Fibroblast of lung (primary cell): ENCODE measurements at places on chromosomes 11 and 22.

- DNase-seq: no peak
- no peak overlapping the region for H3K27ac ChIP-seq
- H3K4me3 ChIP-seq: no peak overlapping the region
- no peaks in the 10 kb centered on the region for H3K27me3 ChIP-seq
- H3K36me3 ChIP-seq: no peaks in the 10 kb centered on the region
These were observed 698.6 kb upstream of the ARHGAP42 start for GRCh38 chr11:99988471-99988837.

DNA sequence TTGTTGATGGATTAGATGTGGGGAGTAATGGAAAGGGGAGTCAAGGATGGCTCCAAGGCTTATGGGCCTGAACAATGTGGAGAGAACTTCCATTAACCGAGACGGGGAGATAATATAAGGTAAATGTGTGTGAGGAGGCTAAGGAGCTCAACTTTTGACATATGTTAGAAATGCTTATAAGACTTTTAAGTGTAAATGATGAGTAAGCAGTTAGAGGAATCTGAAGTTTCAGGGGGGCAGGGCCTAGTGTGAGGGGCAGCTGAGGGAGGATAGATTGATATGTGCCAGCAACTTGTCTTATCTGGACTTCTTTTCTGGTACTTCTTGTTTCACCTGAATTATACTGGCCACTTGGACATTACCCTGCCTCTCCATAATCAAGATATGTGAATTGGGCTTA, 29.9 kb downstream of the ANKRD42 start:
- DNase-seq: no peak
- H3K36me3 ChIP-seq: no peaks in the 10 kb centered on the region
- no peak overlapping the region for H3K4me3 ChIP-seq

- H3K36me3 ChIP-seq: no peaks in the 10 kb centered on the region
- no peak overlapping the region for H3K4me3 ChIP-seq
- no peak for DNase-seq
- H3K27me3 ChIP-seq: no peaks in the 10 kb centered on the region
These were observed 3.4 kb downstream of the CADM1 start for GRCh38 chr11:115500547-115501501.

DNA sequence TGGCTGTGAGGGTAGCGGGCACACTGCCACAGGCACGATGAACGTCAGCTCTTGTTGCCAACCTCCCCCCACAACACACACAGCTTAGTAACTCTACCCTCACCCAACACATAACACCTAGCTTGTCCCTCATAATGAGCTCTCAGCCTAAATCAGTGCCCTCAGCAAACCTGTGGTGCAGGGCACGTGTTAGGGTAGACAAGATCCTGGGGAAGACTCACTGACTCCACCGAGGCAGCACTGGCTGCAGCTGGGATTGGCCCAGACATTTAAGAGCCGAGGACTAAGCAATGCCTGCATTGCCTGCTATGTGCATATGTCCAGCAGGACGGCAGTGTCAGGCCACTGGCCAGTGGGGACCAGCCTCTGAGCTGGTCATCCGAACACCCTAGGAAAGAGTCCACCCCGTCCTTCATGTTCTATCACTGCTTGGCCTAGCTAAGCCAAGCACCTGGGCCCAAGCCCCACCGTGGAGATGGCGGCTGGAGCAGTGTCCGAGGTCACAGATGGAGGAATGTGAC, 32.9 kb upstream of the TRIM29 start:
- DNase-seq: no peak
- no peak overlapping the region for H3K4me3 ChIP-seq
- no peaks in the 10 kb centered on the region for H3K36me3 ChIP-seq
- H3K27me3 ChIP-seq: peaks cover 51% of the 10 kb centered on the region
- no peak overlapping the region for H3K27ac ChIP-seq

GRCh38 chr11:58742140-58742539, 10.4 kb upstream of the GLYAT start:
- no peaks in the 10 kb centered on the region for H3K27me3 ChIP-seq
- H3K36me3 ChIP-seq: no peaks in the 10 kb centered on the region
- no peak overlapping the region for H3K27ac ChIP-seq
- no peak for DNase-seq
- no peak overlapping the region for H3K4me3 ChIP-seq
- H3K4me1 ChIP-seq: no peaks in the 10 kb centered on the region

GRCh38 chr22:35299217-35299672, 449 bp upstream of the TOM1 start:
- H3K36me3 ChIP-seq: peaks cover 2% of the 10 kb centered on the region
- H3K4me1 ChIP-seq: peaks cover 4% of the 10 kb centered on the region
- peak overlapping the region; percentile 85 for H3K4me3 ChIP-seq
- peak; percentile 20 for DNase-seq

DNA sequence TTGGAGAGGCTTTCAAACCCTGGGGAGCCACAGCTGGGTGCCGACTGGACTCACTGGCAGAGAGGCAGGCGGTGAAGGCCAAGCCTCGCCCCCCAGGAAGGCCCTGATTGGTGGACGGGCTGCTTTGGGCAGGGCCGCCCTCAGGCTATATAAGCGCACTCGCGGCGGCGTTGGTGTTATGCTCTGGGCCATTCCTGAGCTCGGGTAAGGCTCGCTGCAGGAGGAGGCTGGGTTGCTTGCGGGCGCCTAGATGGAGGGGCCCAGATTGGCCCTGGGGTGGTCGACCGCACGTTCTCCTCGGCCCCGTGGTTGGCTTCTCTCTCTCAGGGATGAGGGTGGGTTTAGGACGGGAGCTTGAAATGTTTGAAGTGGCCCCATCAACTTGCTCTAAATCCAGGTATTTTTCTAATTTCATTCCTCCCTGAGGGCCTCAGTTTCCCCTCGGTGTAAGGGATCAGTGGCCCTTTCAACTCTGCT, at the start of gene SPDYC:
SPDYC (plus strand) TSS at position 176 of the 477 bp plus-strand sequence. CDS start 1,125 bp downstream, outside the sequence.
- no peak within 1 kb of the TSS for H3K4me3 ChIP-seq
- H3K27me3 ChIP-seq: no peaks in the 10 kb centered on the region
- no peaks in the 10 kb centered on the region for H3K36me3 ChIP-seq
- H3K4me1 ChIP-seq: peaks cover 3% of the 10 kb centered on the region
- peak within 1 kb of the TSS; percentile 8 for H3K27ac ChIP-seq
- no peak for DNase-seq

DNA sequence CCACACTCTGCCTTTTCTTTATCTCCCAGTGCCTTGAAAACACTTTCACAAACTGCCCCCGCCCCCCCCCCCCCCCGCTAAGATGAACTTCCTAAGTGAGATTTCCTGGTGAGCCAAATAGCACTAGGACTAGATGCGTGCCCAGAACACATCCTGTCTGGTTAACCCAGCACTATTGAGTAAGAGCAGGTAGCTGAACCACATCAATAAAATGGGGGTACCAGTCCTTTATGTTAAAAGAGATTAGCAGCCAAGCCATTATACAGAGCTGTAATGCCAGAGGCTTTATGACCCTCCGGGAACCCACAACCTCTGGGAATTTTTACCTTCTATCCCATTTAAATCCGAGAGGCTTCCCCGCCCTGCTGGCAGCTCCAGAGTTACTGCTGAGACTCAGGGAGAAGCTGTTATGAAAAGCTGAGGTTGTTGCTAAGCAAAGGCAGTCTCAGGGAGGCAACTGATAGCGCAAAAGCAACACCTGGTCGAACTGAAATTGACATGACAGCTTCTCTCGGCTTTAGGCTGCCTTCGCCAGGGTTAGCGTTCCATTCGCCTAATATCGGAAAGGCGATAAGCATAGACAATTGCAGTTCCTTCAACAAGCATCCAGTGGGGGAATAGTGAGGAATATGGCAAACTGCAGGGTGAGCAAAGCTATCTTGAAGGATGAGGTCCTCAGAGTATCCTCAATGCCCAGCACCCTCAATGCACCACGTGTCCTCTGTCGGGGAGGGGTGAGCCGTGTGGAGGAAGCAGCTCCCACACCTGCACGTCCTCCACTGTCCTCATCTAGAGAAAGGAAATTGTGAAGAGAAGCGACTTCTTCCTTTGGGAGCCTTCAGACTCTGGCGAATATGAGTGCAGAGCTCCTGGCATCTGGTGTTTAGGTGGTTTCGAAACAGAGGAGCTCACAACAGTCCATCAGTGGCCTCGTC, 977.0 kb downstream of the NTM start:
- H3K27me3 ChIP-seq: no peaks in the 10 kb centered on the region
- H3K4me3 ChIP-seq: no peak overlapping the region
- no peak for DNase-seq

DNA sequence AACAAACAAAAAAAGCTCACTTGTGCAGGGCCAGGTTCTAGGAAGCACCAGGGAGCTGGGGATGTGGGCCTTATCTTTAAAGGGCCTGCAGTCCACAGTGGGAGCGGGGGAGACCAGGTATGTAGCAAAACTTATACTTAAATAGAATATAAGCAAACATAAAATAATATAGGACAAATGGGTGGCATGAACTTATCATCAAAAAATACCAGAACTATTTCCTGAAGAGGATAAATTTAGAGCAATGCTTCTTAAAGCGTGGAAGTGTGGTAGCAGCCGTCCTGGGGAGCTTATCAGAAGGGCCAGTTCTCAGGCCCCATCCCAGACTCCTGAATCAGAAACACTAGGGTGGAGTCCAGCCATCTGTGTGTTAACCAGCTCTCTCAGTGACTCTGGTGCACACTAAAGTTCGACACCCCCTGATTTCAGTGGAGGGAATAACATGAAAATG, 9.3 kb downstream of the VPS26B start:
- no peaks in the 10 kb centered on the region for H3K4me1 ChIP-seq
- H3K27ac ChIP-seq: no peak overlapping the region
- no peaks in the 10 kb centered on the region for H3K27me3 ChIP-seq
- no peak for DNase-seq

DNA sequence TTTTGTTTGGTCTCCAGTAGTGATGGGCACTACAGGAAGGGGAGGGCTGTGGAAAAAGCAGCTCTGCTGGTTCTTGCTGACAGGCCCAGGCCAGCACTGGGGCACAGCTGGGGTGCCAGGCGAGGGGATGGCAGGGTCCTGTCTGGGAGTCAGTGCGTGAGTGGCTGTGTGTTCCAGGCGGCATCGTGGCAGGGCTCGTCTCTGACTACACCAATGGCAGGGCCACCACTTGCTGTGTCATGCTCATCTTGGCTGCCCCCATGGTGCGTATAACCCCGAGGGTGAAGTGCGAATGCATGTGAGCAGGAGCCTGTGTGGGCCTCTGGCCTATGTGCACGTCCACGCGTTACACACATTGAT, 20.9 kb downstream of the SLC37A2 start:
- DNase-seq: no peak
- no peak overlapping the region for H3K4me3 ChIP-seq

DNA sequence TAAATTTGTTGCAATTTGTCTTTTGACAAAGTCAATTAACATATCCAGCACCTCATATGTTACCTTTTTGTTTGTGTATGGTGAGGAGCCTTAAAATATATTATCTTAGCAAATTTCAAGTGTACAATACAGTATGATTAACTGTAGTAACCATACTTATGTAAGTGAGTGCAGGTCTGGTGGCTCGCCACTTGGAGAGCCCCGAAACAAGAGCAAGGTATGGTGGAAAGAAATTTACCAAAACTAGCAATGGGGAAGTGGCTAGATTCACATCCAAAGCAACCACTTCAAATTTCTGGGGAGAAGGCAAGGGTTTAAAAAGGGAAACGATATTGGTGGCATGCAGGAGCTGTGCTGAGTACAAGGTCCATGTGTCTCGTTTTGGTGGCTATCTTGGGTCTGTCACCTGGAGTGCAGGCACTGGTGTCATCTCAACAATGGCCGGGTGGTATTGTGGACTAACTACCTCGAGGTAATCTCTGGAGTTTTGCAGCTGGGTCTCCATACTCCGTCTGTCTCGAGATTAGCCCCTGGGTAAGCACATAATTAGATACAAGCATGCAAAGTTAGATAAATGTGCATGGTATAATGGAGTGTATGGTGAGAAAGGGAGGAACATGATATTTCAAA, 8.2 kb upstream of the FNBP4 start:
- H3K27me3 ChIP-seq: no peaks in the 10 kb centered on the region
- DNase-seq: no peak
- no peaks in the 10 kb centered on the region for H3K4me1 ChIP-seq
- no peak overlapping the region for H3K4me3 ChIP-seq
